Cortex of kidney (tissue), 1 donor: ENCODE measurements at places on chromosomes 5 and 9.

DNA sequence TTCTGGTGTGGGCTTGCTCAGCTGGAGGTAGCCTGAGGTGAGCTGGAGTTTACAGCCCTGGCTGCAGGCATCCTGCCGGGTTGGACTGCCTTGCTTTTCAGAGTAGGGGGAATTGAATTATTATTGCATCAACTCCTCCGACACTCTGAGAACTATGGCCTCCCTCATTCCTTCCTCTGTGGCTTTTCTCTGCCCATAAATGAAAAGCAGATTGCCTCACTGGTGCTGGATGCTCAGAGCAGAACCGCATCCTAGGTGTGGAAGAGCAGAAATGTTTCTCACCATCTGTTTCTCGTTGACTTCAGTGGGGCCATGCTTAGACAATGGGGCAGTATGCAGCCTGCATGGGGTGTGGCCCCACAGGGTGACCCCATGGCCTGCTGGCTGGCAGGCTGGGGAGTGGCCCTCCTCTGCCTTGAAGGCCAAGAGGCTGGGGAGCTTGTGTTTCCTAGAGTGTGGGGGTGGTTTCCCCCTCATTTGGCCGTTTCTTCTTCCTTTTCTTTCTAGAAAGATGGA lies 27.3 kb upstream of the TGFBI start:
- no peak for DNase-seq

GRCh38 chr9:93154293-93154903 lies 20.3 kb upstream of the NINJ1 start:
- DNase-seq: no peak

DNA sequence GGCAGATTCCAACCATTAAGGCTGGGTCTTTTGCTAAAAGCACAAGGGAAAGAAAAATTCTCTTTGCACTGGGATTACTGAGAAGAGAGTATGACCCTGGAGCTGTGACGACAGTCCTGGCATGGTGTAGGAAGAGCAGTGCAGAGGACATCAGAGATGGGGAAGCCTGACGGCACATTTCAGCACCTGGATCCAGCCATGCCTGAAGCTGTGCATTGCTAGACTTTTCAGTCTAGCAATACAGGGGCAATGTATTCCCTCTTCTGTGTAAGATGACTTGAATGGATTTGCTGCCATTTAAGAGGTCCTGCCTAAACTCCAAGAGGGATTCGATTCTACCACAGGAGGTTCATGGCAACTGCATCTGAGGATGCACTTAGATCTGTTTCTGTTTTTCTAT lies 12.3 kb upstream of the MRNIP start:
- no peak for DNase-seq

GRCh38 chr5:1139331-1140170 lies 27.7 kb upstream of the SLC12A7 start:
- DNase-seq: no peak

DNA sequence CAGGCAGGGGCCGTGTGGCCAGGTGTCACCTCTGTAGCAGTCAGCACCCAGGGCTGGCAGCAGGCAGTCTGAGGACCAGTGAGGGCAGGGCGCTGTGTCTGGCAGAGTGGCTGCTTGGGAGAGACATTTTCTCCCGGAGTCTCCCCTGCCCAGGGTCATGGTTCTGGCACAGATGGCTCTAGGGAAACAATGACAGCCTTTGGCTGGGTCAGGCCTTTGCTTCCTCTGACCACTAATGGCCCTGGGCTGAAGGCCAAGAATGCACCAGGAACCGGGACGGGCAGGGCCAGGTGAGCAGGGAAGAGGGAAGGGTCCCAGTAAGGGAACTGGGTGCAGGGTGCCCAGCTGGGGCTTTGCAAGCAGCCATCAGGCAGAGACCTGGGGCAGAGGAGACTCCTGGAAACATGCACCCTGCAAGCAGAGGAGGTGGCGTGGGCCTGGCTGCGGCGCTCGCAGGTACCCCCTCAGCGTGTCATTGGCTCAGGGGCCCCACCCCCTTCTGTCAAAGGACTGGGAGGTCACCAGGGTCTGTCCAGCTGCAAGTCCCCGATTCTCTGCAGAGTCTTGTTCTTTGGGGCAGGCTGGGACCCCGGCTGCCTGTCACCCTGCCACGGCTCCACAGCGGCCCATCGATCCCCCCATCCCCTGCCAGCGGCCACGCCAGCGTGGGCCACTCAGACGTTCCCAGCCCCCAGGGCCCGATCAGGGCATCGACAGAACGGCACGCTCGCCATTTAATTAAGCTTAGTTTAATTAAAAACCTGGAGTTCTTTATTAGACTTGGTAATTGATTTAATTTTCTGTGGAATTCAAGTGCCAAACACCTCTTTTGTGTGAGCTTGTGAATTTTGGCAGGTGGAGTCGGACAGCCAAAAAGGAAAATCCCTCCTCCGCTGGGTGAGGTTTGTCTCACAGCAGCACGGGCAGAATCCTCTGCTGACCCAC lies 18.9 kb upstream of the TMEM250 start:
- no peak for DNase-seq

- DNase-seq: no peak
Measured at GRCh38 chr5:154937186-154937717, 759 bp downstream of the GEMIN5 start.

DNA sequence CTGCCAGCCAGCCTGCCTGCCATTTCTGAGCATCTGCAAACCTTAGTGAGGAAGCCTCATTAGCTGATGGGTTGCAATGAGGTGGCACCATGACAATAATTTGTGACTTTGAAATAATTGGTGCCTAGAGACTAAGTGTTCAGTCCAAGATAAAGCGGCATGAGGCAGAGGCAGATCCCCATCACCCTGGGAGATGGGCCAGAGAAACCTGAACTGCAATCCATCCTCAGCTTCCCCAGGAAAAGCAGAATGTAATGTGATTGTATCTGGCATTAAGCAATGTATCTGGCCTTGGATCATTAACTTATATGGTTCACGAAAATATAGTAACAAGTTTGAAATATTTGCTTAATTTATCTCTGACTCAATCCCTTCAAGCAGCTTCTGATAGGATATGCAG lies 101.0 kb downstream of the SPOCK1 start:
- DNase-seq: no peak

DNA sequence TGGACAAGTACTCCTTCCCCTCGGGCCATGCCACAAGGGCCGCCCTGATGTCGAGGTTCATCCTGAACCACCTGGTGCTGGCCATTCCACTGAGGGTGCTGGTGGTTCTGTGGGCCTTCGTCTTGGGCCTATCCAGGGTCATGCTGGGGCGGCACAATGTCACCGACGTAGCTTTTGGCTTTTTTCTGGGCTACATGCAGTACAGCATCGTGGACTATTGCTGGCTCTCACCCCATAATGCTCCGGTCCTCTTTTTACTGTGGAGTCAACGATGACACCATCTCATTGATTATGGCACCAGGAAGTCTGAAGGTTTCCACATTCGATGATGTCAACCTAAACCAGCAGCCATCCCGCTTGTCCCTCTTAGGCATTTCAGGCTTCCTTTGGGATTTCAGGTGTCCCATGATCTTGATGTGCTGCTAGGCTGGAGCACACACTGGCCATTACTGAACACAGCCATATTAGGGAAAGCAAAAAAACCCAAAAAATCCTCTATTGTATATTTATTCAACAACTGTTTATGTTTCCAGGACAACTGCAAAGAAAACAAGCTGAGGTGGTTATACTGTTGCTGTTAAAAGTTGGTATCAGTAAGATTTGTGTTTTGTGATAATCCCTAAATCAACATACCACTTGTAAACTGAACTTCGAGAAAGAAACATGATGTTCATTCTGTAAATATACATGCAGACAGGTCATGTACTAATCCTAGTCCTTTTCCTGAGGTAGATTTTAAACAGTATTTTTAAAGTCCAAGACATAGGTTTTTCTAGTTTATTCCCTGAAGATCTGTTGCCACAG lies 1.1 kb downstream of the PLPP6 start:
- no peak for DNase-seq

DNA sequence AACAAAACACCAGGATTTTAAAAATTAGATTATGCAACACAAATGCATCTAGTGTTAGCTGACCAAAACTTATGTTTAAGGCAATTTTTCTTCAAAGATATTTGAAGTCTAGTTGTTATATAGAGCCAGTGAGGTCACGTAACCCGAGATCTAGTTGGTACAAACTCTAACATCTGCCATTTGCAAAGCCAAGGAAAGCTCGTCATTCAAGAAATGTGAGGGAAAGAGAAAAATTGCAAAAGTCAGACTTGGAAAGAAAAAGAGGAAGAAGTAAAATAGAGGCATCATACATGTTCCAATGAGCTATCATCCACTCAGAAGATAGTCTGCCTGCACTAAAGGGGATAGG lies 293.4 kb upstream of the PUM3 start:
- DNase-seq: no peak

GRCh38 chr9:138071731-138072130 lies 194.1 kb downstream of the CACNA1B start:
- no peak for DNase-seq

- no peak for DNase-seq
Measured at GRCh38 chr5:80215523-80215922, 40.3 kb downstream of the SERINC5 start.

- DNase-seq: no peak
Measured at GRCh38 chr9:20925256-20926045, 106.0 kb downstream of the HACD4 start.

GRCh38 chr5:94516148-94516547 lies 102.3 kb downstream of the KIAA0825 start:
- no peak for DNase-seq
